Ovary (tissue), 10 donors: ENCODE measurements at places on chromosomes 5 and 9. TPM values are rescaled to one million over a fixed set of nuclear protein-coding genes. Genes with fewer than 3 reads are reported as not detected.

Gene C1QTNF2
- 1.4 TPM for total RNA-seq

Gene ADGRD2
- total RNA-seq, result not detected

Gene PNPLA7
- total RNA-seq, result 29.3 TPM

Gene POLR3G
- total RNA-seq, result 1.8 TPM

Gene ADAMTS12
- total RNA-seq, result 7.5 TPM

Gene CAMK4
- 0.36 TPM for total RNA-seq

Gene PCDHA3
- 2.7 TPM for total RNA-seq

Gene GEMIN5
- 16.1 TPM for total RNA-seq

Gene UBE2QL1
- total RNA-seq, result 1.3 TPM

Gene ADRA1B
- 0.95 TPM for total RNA-seq

Gene STOML2
- total RNA-seq, result 89.3 TPM

Gene ARL15
- total RNA-seq, result 30.8 TPM

Gene KLHL3
- total RNA-seq, result 15.7 TPM

Gene PRDM9
- not detected for total RNA-seq

Gene DNLZ
- 32.7 TPM for total RNA-seq

Gene SLC2A8
- total RNA-seq, result 18.5 TPM

Gene PLCXD3
- total RNA-seq, result 36.7 TPM

Gene PCA3
- total RNA-seq, result not detected

Gene WNT8A
- total RNA-seq, result not detected

Gene STK32A
- 2.4 TPM for total RNA-seq

Gene ACOT12
- not detected for total RNA-seq

Gene ECSCR
- 11.1 TPM for total RNA-seq

Gene MROH2B
- not detected for total RNA-seq

Gene CCL28
- total RNA-seq, result 2.2 TPM
